ENCODE measurements at places on chromosomes 1 and 21.

DNA sequence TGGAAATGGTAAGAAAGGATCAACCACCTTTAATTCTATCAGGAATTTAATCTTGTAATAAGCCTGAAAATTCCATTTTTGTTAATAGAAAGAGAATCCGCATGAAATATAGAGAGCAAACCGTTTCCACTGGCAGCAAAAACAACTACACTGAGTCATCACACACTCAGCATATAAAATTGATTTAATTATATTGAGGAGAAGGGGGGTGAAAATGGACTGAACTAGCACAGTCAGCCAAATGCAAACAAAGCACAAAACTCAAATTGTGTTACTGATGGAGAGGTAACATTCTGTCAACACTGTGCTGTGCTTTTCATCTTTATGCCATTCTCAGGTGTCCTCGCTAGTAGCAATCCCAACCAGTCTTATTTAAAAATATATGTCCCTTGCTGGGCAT is 1583.9 kb downstream of the MRPL39 start:
- no peak for DNase-seq

DNA sequence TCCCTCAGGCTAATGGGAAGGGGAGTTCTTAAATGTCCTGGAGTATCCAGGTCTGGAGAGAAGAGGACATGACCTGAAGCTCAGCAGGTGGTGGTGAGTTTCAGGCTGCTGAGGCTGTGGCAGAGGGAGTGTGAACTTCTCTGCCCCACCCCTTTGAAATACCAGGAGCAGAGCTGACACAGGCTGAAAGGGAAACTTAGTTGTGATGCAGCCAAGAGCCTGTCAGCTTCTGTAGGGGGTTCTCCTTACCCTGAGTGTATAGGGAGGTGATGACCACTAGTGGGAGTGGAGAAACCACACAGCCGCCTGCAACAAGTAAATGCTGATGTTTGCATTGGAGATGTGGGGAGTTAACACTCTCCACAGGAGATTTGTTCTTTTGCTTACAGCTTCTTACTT is 152.3 kb downstream of the FCRL5 start:
- peak; percentile 17 for DNase-seq

GRCh38 chr1:228276174-228276831 is 68.5 kb downstream of the OBSCN start:
- DNase-seq = no peak

GRCh38 chr1:89908672-89909436 is 86.1 kb upstream of the ZNF326 start:
- DNase-seq = no peak

DNA sequence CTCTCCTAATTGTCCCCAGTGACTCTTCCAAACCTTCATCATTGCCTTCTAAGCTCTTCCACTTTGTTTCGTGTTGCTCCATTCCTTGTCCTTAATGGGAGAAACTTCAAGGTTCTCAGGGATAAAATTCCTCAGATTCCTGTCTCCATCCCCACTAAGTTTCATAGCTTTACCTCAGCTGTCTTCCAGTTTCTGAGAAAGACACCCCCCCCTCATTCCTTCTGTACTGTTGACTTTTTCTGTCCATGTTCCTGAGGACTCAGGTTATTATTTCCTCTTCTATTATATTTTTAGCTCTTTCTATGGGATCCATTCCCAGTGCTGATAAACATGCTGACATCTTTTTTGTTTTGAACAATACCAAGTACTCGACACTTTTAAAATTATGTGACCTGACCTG is 215.3 kb upstream of the PTGFR start:
- no peak for DNase-seq

DNA sequence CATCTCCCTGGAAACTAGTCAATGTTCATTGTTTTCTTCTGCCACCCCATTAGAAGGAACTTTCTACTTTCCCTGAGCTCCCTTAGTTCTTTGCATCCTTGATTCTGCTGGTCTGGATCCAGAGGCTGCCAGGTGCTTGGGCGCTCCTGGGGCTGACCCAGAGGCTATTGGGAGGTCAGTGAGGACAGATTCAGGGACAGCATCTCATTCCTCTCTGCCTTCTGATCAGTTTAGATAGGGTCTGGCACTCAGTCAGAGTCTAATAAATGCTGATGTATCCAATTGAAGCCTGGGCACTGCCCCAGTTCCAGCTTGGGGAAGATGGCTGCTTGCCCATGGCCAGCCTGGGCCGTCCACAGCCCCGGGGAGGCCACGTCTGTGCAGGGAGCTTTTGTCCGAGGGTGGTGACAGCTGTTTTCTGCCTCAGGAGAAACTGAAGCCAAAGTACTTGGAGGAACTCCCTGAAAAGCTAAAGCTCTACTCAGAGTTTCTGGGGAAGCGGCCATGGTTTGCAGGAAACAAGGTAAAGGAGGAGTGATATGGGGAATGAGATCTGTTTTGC is 2.3 kb downstream of the GSTM1 start:
- DNase-seq = no peak

DNA sequence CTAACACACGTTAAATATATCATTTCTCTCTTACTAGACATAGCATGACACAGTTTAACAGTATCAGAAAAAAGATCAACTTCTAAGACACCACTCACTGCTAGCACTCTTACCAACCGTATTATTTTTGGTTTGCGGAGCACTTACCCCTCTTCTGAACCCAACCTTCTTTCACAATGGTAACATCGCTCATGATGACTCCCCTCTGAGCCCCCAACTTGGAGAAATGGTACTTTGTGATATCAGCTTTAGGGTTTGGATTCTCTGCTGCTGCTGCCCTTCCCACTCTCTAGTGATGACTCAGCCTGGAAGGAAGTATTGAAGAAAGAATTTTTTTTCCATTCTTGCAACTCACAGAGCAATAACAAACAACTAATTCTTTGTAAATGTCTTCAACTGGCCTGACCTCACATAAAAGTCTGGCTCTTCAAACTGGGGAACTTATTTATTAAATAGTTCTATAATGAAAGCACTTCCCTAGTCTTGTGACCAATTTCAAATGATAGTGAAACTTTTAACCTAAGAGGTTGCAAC is 7.0 kb downstream of the AKT3 start:
- DNase-seq = peak; percentile 59

GRCh38 chr1:10517677-10517982 is 42.9 kb downstream of the PEX14 start:
- no peak for DNase-seq

DNA sequence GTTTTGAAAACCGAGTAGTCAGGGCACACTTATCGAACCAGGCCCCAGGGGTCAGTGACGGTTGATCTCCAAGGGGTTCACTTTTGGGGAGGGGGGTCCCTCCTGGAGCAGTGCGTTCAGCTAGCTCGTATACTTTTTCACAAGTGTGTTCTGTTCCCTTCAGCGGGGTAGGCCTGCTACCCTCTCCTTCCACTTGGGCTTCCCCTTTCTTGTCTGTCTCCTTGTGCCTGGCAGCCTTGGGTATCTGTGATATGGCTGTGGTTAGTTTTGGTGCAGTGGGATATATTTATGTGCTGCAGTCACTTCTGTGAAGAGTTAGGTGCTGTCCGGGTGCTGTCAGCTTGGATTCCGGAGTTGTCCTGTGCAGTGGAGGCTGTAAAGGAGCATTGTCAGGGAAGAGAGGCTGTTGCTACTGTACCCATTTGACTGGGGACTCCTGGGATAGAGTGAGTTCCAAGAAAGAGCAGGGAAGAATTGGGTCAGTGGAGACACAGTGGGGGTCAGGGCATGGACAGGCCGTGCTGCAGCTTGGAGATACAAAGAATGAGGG is 29.7 kb downstream of the ADARB1 start:
- DNase-seq = no peak

DNA sequence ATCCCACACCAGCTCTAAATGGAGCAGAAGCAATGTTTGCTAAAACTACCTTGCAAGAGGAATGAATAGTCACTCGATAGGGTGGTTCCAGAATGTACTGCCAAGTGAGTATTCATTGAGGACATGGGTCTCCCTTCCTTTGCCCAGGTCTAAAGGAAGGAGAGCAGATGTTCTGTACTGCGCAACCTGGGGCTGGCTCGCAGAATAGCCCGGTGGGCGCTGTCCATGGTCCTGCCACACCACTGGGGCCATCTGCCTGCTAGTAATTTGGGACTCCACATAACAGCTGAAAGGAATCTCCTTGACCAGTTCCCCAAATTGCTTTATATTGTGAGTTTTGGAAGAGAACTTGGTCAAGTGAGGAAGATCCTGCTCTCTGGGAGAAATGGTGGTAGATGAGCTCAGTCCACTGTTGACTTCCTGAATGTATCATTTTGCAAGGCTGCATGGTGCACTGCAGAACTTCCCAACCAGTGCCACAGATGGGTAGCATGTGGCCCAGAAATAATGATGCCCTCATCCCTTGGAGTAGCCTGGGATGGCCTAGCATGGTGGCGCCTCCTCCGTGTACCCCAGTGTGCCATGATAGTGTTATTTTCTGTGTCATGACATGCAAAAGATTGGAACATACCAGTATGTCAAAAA is 5.7 kb downstream of the SLC6A17 start:
- DNase-seq = peak; percentile 18

- peak; percentile 35 for DNase-seq
Measured at GRCh38 chr1:212858461-212859265, 588 bp downstream of the FLVCR1 start.

- peak; percentile 13 for DNase-seq
Measured at GRCh38 chr1:59013276-59013927, 229.6 kb upstream of the JUN start.

DNA sequence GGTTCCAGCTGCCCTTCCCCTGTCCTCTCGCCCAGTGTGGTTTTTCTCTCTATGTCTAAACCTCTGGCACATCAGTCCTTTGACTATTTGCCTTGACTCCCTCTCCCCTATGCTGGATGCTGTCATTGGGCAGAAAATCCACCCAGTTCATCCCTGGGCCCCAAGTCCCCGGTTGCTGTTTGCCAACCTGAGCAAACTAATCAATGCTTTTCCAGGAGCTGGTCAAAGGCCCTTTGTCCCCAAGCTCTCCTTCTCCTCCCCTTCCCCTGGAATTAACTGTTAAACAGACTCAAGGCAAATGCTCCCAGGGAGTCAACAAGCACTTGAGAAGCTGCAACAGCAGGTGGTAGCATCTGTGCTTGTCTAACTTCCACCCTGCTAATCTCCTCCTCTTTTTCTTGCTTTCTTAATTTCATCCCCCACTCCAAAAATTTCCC is 102.7 kb downstream of the LMX1A start:
- DNase-seq = no peak

- DNase-seq = no peak
Measured at GRCh38 chr21:26782331-26782730, 62.9 kb downstream of the ADAMTS1 start.

- no peak for DNase-seq
Measured at GRCh38 chr1:117627546-117628130, 21.8 kb downstream of the TENT5C start.

GRCh38 chr1:229563701-229564100 is 5.2 kb upstream of the ABCB10 start:
- no peak for DNase-seq

- peak; percentile 92 for DNase-seq
Measured at GRCh38 chr1:23959461-23960290, at the start of gene PNRC2. Gene PNRC2, plus strand, starts transcription at chr1:23959828. Its CDS starts 1,630 bp downstream, at chr1:23961458.

DNA sequence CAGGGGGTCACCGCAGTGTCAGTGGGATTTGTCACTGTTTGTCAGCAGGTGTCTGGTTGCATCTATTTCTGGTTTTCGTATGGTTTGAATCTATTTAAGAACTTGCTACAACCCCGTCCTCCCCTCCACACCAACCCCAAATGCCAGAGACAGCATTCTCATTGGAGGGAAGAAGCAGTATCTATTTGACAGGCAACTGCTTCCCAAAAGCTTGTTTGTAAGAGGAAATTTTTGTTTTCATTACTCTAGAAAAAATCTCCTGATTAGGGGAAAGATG is 54.4 kb downstream of the NR5A2 start:
- DNase-seq = no peak

DNA sequence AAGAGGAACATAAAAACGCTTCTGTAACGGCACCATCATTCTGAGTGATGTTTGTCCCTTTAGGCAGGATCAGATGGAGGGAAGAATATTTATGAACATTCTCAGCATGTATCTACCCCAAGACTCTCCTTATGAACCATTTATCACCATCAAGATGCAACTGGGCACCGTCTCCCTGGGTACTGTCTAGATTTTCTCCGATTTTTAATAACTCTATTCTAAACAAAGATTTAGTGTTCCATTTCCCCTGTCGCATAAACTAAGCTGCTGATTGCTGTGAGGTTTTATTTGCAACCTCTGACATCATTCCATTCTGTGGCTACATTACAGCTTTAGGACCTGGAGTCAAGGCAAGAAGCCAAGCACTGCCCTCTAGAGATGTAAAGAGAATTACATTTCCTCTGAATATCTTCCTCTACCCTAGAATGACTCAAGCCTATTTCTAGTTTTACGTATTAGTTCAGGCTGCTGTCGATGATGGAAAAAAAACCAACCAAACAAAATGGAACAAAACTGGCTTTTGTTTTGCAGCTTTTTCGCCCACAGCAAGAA is 130.1 kb upstream of the MAP1LC3C start:
- peak; percentile 41 for DNase-seq

DNA sequence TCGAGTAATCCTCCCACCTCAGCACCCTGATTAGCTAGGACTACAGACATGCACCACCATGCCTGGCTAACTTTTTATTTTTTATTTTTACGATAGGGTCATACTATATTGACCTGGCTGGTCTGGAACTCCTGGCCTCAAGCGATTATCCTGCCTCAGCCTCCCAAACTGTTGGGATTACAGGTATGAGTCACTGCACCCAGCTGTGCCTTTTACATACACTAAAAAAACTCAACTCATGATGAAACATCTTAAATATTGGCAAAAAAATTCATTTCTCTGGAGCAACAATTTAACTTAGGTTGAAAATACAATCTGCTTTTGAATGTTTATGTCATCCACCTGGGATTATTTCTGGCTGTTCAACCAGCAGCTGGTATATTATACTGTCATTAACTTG is 598.3 kb upstream of the ZP4 start:
- DNase-seq = no peak
